Heart left ventricle (tissue), 16 donors: ENCODE measurements at places on chromosomes 3 and 15. TPM values are rescaled to one million over a fixed set of nuclear protein-coding genes. Genes with fewer than 3 reads are reported as not detected.
A peak's percentile ranks its signal among the peaks of the same experiment; 100 is the strongest.

- peaks cover 31% of the 10 kb centered on the region for H3K4me1 ChIP-seq
- no peaks in the 10 kb centered on the region for H3K27me3 ChIP-seq
These were observed 340.9 kb upstream of the NR2E3 start for GRCh38 chr15:71469413-71469812.

DNA sequence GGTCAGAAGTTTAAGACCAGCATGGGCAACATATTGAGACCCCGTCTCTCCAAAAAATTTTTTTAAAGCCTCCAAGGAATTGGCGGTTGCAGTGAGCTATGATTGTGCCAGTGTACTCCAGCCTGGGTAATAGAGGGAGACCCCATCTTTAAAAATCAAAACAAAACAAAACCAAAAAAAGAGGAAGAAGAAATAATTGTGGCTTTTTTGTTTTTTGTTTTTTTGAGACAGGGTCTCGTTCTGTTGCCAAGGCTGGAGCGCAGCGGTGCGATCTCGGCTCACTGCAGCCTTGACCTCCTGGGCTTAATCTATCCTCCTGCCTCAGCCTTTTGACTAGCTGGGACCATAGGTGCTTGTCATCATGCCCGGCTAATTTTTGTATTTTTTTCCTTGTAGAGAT is 4.5 kb upstream of the SLC30A4 start:
- no peak overlapping the region for H3K4me3 ChIP-seq
- no peak for DNase-seq
- no peaks in the 10 kb centered on the region for H3K36me3 ChIP-seq
- no peak overlapping the region for H3K27ac ChIP-seq

GRCh38 chr3:126316031-126316461 is 41.2 kb downstream of the KLF15 start:
- H3K4me1 ChIP-seq: no peaks in the 10 kb centered on the region
- DNase-seq: peak; percentile 33
- no peak overlapping the region for H3K27ac ChIP-seq

DNA sequence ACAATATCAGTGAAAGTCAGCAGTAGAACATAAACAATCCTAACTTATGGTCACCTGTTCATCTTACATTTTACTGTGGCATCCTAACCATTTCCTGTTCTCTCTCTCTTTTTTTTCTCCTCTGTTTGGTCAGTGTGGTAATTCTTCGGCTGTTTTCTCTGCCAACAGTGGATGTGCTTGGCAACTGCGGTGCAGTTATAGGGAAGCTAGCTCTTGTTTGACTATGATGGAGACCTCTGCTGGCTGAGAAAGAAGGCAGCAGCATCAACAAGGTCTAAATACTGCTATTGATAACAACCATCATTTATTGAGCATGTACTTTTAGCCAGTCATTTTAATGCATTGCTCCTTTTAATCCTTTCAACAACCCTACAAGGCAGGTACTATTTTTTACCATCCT is 723 bp upstream of the DRD3 start:
- DNase-seq: no peak
- peaks cover 2% of the 10 kb centered on the region for H3K4me1 ChIP-seq
- H3K36me3 ChIP-seq: no peaks in the 10 kb centered on the region
- no peaks in the 10 kb centered on the region for H3K27me3 ChIP-seq

- no peak for DNase-seq
- no peak overlapping the region for H3K4me3 ChIP-seq
- no peaks in the 10 kb centered on the region for H3K36me3 ChIP-seq
These were observed 86.3 kb upstream of the PLXND1 start for GRCh38 chr3:129692743-129693142.

DNA sequence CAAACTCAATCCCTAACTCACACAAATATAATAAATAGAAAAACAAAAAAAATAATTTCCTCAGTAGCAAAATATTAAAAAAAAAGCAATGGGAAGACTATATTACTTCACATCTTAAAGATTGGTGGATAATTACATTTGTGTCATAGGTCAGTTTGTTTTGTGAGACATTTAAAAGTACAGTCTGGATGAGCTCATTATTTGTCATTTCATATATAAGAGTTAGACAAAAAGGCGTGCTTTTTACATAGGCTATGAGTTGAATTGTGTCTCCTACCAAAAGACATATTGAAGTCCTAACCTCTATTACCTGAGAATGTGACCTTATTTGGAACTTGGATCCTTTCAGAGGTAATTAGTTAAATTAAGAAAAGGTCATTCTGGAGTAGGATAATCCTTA is 710.1 kb upstream of the CBLB start:
- no peak overlapping the region for H3K4me3 ChIP-seq
- no peaks in the 10 kb centered on the region for H3K36me3 ChIP-seq
- H3K27me3 ChIP-seq: no peaks in the 10 kb centered on the region
- no peak overlapping the region for H3K27ac ChIP-seq

DNA sequence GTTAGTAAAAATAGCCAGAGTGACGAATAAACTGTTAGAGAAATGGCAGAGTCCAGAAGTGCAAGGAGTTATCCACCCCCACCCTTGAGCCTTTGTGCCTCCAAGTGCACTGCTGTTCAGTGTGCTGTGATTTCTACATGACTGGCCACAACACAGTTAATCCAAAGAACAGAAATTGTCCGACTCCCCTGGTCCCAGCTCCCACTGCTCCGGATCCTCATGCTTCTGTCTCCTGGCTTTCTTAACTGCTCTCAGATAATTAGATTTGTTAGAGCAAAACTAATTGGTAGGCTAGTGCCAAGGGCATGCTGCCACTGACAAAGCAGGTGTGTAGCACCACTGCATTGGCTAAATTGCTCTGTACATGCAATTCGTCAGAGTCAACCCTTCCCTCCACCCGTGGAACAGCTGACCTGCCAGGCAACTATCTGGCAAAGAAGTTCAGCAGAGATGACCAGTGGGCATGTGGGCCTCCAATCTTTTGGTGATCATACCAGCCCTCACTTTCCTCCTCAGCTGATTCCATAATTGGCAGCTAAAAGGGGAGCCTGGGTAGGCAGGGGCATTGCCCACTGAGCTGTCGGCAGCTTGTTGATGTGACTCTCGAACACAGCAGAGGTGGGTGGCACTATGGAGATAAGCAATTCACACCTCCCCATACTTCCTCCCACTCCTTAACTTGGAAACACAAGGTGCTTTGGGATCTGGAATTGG is 18.9 kb upstream of the ACAP2 start:
- H3K27ac ChIP-seq: no peak overlapping the region
- no peak overlapping the region for H3K4me3 ChIP-seq
- H3K36me3 ChIP-seq: no peaks in the 10 kb centered on the region
- no peak for DNase-seq
- no peaks in the 10 kb centered on the region for H3K27me3 ChIP-seq

GRCh38 chr3:172397716-172398405 is 50.4 kb downstream of the GHSR start:
- DNase-seq: no peak
- H3K4me3 ChIP-seq: no peak overlapping the region
- H3K27me3 ChIP-seq: no peaks in the 10 kb centered on the region
- H3K36me3 ChIP-seq: peaks cover 73% of the 10 kb centered on the region
- no peak overlapping the region for H3K27ac ChIP-seq

DNA sequence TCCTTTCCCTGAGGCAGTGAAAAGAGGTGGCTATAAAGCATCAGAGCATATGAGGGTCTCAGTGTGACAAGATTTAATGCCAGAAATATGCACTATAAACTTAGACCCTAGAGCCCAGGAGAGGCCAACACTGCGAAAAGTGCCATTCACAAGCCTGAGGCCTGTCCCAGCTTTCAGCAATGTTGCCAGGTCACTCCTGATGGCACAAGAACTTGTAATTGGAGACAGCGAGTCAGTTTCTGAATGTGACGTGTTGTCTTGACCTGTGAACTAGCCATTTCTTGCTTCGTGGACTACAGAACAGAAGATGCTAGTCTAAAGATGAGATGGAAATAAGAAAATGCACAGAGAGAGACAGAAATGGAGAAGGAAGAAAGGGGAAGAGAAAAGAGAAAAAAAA is 87.9 kb downstream of the WDR72 start:
- no peaks in the 10 kb centered on the region for H3K36me3 ChIP-seq
- DNase-seq: no peak
- H3K27me3 ChIP-seq: no peaks in the 10 kb centered on the region
- H3K27ac ChIP-seq: no peak overlapping the region

- no peak for DNase-seq
- no peaks in the 10 kb centered on the region for H3K36me3 ChIP-seq
- no peak overlapping the region for H3K27ac ChIP-seq
- H3K4me3 ChIP-seq: no peak overlapping the region
These were observed 284.5 kb upstream of the MME start for GRCh38 chr3:154795582-154795981.

The CCDC33 gene
- polyA plus RNA-seq: not detected

The GPR87 gene
- polyA plus RNA-seq: not detected

The SAMD7 gene
- not detected for polyA plus RNA-seq

The SLC12A8 gene
- polyA plus RNA-seq: 0.22 TPM
